ENCODE measurements at places on chromosomes 12 and 14. TPM values are rescaled to one million over a fixed set of nuclear protein-coding genes. Genes with fewer than 3 reads are reported as not detected.

STYX gene
- 25.7 TPM for total RNA-seq

MYF6 gene
- total RNA-seq, result not detected

NFYB gene
- 20.8 TPM for total RNA-seq

NID2 gene
- total RNA-seq, result 5.5 TPM

SLC10A1 gene
- not detected for total RNA-seq

DLST gene
- total RNA-seq, result 60.3 TPM

NTN4 gene
- total RNA-seq, result 190 TPM

B3GNT4 gene
- total RNA-seq, result under 0.01 TPM

PPP4R4 gene
- under 0.01 TPM for total RNA-seq

SPTB gene
- total RNA-seq, result not detected

RAN gene
- 593 TPM for total RNA-seq

NPAS3 gene
- total RNA-seq, result 0.32 TPM

SLC4A8 gene
- 1.6 TPM for total RNA-seq

FICD gene
- 4.9 TPM for total RNA-seq

HCAR1 gene
- not detected for total RNA-seq

PPP1R1A gene
- total RNA-seq, result not detected

ADGRD1 gene
- total RNA-seq, result not detected

GLIPR1L1 gene
- not detected for total RNA-seq

NOS1 gene
- total RNA-seq, result not detected

DTD2 gene
- total RNA-seq, result 40.6 TPM

PCED1B gene
- 1.1 TPM for total RNA-seq

ERH gene
- total RNA-seq, result 178 TPM

ADAM20 gene
- total RNA-seq, result 0.32 TPM

NAV3 gene
- total RNA-seq, result 24.2 TPM

ZDHHC22 gene
- total RNA-seq, result not detected

KRT3 gene
- not detected for total RNA-seq

RIC8B gene
- total RNA-seq, result 7.1 TPM

MYO1H gene
- not detected for total RNA-seq

RPL10L gene
- total RNA-seq, result not detected

BDKRB1 gene
- total RNA-seq, result 0.30 TPM

RAD9B gene
- 0.30 TPM for total RNA-seq

KRT74 gene
- total RNA-seq, result not detected

DBX2 gene
- not detected for total RNA-seq

TAS2R8 gene
- not detected for total RNA-seq

L3HYPDH gene
- 47.0 TPM for total RNA-seq

TSHR gene
- not detected for total RNA-seq

SLC5A8 gene
- not detected for total RNA-seq

MAP1LC3B2 gene
- 0.32 TPM for total RNA-seq

RFX4 gene
- not detected for total RNA-seq

TMEM132D gene
- not detected for total RNA-seq

ERBB3 gene
- not detected for total RNA-seq

GPRC5D gene
- total RNA-seq, result not detected

TRIP11 gene
- total RNA-seq, result 19.8 TPM

POTEG gene
- total RNA-seq, result not detected

RND1 gene
- 2.1 TPM for total RNA-seq

GRIP1 gene
- 0.32 TPM for total RNA-seq

MANSC4 gene
- 0.32 TPM for total RNA-seq

NINJ2 gene
- total RNA-seq, result not detected

COX8C gene
- not detected for total RNA-seq

NXPH4 gene
- total RNA-seq, result not detected

SPIC gene
- not detected for total RNA-seq

RILPL1 gene
- total RNA-seq, result 6.5 TPM

TPH2 gene
- total RNA-seq, result not detected
